ENCODE measurements at places on chromosomes 3 and 15.

- no peak for DNase-seq
Measured at GRCh38 chr3:189170559-189170958, 1.2 kb upstream of the TPRG1 start.

DNA sequence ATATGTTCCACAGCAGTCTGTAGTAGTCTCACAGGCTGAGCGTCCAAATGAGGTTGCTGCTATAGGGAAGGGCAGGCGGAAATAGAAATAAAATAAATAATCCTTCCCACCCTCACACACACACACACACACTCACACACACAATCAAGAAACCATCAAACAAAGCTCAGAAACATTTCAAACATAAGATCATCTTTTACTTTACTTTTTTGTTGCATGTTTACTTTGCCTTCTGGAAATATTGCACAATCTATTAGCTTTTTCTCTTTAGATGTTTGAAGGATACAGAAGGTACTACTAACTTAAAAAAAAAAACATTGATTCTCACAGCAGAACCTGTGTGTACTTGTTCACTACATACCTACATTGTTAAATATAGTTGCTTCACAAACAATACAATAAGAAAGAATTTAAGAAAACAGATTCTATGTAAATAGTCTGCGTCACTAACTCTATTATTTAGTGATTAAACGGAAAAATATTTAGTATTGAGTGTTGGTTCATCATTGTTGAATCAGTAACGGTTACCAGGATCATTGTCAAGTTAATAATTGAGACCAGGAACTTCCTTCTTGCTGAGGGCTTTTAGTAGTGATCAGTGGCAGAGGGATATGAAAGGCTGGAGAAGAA lies 20.5 kb downstream of the ALCAM start:
- DNase-seq: peak; percentile 8

GRCh38 chr3:76479161-76479650 lies 560.7 kb upstream of the ROBO2 start:
- no peak for DNase-seq

GRCh38 chr3:77468626-77469020 lies 428.7 kb downstream of the ROBO2 start:
- DNase-seq: peak; percentile 26

DNA sequence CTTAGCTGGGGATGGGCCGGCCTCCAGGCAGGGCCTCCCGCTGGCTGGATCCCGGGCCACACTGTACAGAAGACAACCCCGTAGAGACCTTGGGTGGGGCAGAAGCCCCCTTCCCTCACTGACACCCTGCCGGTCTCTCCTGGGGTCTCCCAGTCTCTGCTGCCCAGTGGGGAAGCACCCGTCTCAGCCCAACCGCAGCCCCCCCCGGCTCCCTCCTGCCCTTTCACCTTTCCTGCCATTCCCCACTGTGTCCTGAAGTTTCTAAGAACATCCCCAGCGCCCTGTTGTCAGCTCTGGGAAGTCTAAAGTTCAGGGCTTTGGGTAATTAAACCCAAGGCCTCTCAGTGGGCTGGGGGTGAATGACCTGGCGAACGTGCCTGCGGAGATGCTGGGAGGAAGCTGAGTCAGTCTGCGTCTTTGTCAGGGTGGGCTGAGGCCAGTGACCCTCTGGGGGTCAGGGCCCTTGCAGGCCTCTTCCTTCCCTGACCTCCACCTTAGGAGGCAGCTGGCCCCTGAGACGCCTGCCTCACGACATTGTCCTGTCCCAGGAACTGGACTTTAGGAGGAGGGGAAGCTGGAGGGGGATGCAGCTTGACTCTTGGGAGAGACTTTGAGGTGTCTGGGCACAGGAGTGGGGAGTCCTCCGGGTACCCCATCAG lies 1.4 kb upstream of the SLC51A start:
- no peak for DNase-seq

DNA sequence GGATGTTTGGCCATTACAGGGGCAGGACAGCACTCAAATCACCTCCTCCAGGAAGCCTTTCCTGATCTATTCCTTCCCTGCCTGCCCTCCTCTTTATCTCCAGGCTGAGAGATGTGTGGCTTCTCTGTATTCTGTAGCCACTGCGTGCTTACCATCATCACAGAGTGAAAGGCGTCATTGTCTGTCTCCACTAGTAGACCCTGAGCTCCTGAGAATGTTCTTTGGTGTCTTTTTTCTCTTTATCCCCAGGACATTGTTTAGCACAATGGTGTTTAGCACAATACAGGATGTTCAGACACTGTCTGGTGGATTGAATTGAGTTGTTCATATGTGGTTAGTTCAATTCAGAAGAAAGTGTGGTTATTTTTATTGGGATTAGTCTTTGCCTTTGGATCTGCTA lies 26.2 kb upstream of the LARS2 start:
- no peak for DNase-seq

GRCh38 chr15:85350395-85350794 lies 30.0 kb upstream of the AKAP13 start:
- DNase-seq: no peak

GRCh38 chr15:80007532-80007931 lies 36.5 kb upstream of the BCL2A1 start:
- no peak for DNase-seq

DNA sequence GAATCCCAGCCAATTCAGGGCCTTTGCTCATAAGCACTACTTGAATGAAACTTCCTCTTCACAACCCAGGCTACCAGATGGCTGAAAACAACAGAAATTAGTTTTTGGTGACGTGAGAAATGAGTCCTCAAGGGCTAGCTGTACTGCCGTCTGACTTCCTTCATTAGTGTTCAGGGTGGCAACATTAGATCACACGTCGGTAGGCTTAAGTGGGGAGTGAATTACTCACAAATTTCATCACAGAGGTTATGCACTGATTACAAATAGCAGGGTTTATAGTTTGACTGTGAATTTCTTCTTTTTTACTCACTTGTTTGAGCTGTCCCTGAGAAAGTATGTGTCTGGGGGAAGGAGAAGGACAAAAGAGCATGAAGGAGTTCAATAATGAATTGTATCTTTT lies 397.2 kb downstream of the GAP43 start:
- no peak for DNase-seq

DNA sequence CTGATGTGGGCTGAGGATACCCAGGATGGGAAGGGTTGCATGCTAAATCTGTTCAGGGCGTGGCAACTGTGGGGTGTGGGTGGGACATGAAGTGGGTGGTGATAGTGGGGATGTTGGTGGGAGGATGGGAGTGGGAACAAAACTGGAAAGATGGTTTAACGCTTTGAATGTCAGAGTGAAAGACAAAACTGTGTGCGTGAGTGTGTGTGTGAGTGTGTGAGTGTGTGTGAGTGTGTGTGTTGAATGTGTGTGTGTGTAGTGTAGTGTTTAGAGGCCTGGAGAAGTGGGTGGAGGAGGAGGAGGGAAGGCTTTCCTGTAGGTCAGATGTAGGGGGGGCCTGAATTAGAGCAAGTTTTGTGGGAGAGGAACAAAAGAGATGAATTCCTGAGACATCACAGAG lies 44.2 kb upstream of the ONECUT1 start:
- DNase-seq: no peak

GRCh38 chr3:165892565-165892964 lies 55.3 kb upstream of the BCHE start:
- DNase-seq: no peak

DNA sequence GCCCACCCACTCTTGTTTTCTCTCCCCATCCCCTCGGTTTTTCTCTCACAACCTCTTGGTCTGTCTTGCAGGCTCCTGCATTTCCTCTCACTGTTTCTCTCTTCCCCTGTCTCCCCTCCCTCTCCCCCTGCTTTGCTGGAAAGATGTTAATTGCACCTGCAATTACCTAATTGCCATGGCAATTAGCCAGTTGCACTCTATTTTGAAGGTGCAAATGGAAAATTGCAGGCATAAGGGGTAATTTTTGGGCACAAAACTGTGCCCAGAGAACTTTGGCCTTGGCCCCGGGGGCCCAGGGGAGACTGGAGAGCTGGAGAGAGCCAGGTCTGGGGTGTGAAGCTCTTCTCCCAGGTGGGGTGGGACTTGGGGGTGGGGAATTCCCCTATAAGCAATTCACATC lies 164.5 kb upstream of the TLE3 start:
- DNase-seq: no peak

DNA sequence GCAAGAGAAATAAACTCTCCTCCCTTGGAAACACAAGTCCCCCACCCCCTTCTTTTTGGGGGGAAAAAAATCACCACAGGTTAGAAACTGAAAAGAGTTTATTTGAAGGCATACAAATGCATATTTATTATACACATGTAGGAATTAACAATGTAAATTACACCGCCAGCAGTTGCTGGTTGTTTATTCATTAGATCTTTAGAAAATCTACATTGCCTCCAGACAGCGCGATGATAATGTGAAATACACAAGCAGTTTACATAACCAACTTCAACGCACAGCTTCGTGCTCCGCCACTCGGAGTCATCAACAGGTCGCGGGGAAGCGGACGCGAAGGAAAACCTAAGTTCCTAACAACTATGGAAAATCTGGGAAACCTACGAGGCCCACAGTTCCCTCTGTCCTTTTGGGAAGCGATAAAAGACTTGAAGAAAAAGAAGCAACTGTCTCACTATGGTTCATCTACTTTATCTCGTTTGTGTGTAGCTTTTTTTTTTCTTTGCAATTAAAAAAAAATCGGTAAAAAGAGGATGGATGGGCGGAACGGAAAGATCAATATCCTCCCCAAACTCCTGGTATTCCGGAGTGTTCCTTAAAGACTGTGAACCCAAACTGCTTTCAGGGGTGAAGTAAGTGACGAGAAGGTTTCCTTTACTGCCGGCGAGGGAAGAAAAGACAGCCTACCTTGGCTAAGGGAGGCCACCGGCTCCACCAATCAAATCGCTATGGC lies 8.4 kb upstream of the FOXB1 start:
- DNase-seq: no peak

GRCh38 chr15:35519541-35520149 lies 26.3 kb downstream of the DPH6 start:
- DNase-seq: peak; percentile 43

- no peak for DNase-seq
Measured at GRCh38 chr3:168973897-168974296, 689.6 kb downstream of the MECOM start.

GRCh38 chr3:134650431-134651346 lies at the start of gene KY:
Gene KY (minus strand): TSS chr3:134651022. CDS start chr3:134650960, 62 bp downstream.
- DNase-seq: peak; percentile 50

GRCh38 chr15:68010361-68011153 lies 43.6 kb upstream of the PIAS1 start:
- DNase-seq: no peak

DNA sequence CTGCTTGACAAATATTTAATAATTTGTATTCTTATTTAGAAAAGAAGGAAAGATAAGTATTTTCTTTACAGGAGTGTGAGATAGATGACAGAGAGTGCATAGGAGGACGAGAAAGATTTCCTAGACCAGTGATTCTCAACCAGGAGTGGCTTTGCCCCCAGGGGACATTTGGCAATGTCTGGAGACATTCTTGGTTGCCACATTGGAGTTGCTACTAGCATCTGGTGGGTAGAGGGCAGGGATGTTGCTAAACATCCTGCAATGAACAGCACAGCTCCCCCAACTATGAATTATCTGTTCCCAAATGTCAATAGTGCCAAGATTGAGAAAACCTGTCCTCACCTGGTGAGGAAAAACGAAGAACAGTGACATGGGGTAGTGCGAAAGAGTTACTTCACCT lies 30.8 kb upstream of the MINAR1 start:
- DNase-seq: no peak

- no peak for DNase-seq
Measured at GRCh38 chr15:63517628-63518027, 13.2 kb downstream of the USP3 start.

Data from NCI-H1092 treated with DMSO at 0.1 percent for 48 hours (cell line).